ENCODE measurements at places on chromosomes 12 and 14.

- DNase-seq = no peak
Observed at GRCh38 chr12:99804715-99805114, 157.2 kb downstream of the GARIN6 start.

- DNase-seq = no peak
Observed at GRCh38 chr14:71399057-71399487, 491.8 kb downstream of the PCNX1 start.

GRCh38 chr12:40957417-40957816 lies 230.7 kb upstream of the PDZRN4 start:
- no peak for DNase-seq

DNA sequence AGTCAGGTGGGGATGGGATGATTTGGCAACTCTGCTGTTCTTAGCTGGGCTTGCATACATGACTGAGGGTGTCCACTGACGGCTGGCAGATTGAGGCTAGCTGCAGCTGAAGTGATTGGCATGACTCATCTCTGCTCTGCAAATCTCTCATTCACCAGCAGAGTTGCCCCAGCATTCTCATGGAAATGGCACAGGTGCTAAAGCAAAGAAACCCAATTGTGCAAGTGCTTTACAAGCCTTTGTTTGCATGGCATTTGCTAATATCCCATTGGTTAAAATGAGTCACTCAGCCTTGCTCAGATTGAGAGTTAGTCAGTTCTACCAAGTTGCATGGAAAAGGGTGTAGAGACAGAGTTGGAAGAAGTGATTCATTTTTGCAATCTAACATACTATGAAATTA lies 389.7 kb upstream of the FAR2 start:
- no peak for DNase-seq

DNA sequence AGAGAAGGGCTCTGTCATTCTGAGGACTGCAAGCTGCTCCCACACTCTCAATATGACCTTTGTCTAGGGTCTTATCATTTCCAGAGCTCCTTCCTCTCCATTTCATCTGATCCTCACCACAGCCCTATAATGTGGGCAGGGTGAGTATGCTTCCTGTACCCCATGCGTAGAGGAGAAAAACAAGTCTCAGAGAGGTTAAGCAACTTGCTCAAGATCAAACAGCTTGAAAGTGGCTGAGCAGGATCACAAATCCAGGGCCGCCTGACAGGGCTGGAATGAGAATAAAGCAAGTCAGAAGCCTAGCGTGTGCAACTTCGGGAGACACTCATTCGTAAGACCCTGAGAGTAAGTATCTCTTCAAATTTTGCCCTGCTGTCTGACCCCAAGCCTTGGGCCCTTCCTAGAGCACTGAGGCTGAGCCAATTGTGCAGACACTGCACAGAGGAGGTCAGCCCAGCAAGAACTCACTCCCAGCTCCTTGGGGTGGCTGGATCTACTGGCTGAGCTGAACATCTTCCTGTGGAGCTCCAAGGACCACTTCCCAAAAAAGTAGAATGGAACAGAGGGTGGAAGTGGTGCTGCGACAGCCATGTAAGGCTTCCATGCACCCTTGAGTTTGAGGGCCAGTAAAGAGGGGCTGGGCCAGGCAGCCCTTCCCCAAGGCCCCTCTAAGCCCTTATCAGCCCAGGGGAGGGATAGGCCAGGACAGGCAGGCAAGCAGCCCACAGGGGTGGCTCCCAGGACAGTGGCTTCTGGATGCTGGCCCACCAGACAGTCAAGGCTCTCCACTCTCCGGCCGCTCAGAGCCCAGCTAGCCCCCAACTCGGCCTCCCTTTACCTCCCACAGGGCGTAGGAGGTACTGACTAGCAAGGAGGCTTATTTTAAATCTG lies 10.5 kb downstream of the ZFP36L1 start:
- DNase-seq = peak; percentile 44

Data from T-helper 9 cell (primary cell).